Esophagus mucosa (tissue), 1 donor: ENCODE measurements at places on chromosomes 16 and 17.

DNA sequence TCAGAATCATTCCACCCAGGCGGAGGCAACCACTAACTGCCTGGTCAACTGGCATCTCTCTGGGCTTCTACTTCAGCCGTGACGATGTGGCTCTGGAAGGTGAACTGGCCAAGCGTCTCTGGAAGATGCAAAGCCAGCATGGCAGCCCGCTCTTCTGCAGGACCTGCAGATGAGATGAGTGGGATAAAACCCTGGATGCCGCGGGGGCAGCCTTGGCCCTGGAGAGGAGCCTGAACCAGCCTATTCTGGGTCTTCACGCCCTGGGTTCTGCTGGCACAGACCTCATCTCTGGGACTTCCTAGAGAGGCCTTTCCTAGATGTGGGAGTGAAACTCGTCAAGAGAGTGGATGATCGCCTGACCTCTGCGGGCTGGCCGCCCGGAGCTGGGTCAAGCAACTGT, 10.6 kb downstream of the UBB start:
- ATAC-seq = no peak

DNA sequence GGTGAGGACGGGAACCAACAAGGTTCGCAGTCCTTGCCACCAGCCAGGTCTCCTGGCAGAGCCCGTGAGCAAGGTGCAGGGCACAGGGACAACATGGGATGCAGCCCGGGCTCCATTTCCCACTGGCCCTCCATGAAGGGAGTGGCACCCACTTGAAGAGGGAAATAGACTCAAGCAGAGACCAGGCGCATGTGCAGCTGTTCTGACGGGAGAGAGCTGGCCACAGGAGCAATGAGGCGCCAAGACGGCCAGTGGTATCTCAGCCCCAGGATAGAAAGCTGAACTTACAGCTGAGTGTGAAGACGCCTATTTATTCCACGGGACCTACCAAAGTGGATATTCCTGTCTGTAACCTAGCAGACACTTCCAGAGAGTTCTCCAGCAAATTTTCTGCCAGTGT, 8.2 kb upstream of the FOXJ1 start:
- ATAC-seq = no peak

GRCh38 chr16:25966172-25967097, 274.7 kb downstream of the HS3ST4 start:
- ATAC-seq = no peak

- no peak for ATAC-seq
These were observed 8.6 kb downstream of the CCDC102A start for GRCh38 chr16:57527610-57528360.

GRCh38 chr16:67302076-67302475, 22.7 kb downstream of the PLEKHG4 start:
- no peak for ATAC-seq

GRCh38 chr17:62999736-63000135, 33.7 kb downstream of the TANC2 start:
- ATAC-seq = no peak

- ATAC-seq = no peak
These were observed 49.4 kb upstream of the GSG1L start for GRCh38 chr16:28112908-28113307.

- peak; percentile 41 for ATAC-seq
These were observed 787 bp downstream of the NT5C start for GRCh38 chr17:75130632-75131277.

GRCh38 chr17:33073416-33073815, 81.8 kb downstream of the SPACA3 start:
- ATAC-seq = no peak

GRCh38 chr17:81052199-81052997, 17.4 kb downstream of the BAIAP2 start:
- no peak for ATAC-seq

GRCh38 chr16:75025761-75026160, 26.9 kb downstream of the ZNRF1 start:
- no peak for ATAC-seq

DNA sequence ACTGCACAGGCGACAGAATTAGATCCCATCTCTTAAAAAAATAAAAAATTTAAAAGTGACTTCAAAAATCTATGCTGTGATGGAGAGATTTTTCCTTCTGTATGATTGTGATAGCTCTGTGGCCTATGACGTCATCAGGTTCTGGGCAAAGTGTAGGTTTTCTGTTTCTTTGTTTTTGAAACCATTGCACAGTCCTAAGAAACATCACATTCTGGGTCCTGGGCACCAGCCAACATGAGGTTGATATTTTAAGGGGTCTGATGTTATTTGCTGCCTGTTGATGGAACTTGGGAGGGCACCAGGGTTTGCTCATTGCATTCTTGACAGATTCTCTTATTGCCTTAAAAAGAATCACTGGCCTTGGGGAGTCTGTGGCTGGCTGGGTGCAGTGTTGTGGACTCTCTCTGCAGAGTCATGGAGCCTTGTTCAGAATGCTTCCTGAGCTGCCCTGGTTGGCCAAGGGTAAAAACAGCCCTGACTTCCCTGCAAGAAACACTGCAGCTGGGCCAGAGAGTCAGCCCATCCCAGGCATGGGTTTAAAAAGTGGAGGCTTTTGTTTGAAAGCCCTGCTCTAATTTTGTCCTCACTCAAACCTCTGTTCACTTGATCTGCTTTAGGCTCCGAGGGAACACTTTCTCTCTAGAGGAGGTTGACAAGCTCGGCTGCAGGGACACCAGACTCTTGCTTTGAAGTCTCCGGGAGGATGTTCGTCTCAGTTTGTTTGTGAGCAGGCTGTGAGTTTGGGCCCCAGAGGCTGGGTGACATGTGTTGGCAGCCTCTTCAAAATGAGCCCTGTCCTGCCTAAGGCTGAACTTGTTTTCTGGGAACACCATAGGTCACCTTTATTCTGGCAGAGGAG, 10.5 kb upstream of the CYLD start:
- no peak for ATAC-seq

DNA sequence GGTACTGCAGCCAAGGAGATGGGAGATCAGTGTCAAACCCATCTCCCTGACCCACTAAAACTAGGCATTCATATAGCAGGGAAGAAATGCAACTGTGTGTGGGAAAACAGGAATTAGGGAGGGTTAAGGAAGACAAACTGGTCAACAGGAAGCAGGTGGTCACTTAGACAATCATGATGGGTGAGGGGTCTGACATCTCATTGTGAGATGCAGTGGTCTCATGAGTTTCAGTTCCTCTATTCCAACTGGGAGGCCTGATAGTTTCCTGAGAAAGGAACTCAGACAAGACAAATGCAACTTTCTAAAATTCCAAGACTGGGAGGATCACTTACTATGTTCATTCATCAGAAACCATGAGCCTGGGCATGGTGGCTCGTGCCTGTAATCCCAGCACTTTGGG, 361.4 kb upstream of the C16orf82 start:
- no peak for ATAC-seq

GRCh38 chr17:27595208-27595607, 35.8 kb upstream of the LGALS9 start:
- ATAC-seq = no peak

- no peak for ATAC-seq
These were observed 12.3 kb downstream of the GPT2 start for GRCh38 chr16:46896314-46896968.

DNA sequence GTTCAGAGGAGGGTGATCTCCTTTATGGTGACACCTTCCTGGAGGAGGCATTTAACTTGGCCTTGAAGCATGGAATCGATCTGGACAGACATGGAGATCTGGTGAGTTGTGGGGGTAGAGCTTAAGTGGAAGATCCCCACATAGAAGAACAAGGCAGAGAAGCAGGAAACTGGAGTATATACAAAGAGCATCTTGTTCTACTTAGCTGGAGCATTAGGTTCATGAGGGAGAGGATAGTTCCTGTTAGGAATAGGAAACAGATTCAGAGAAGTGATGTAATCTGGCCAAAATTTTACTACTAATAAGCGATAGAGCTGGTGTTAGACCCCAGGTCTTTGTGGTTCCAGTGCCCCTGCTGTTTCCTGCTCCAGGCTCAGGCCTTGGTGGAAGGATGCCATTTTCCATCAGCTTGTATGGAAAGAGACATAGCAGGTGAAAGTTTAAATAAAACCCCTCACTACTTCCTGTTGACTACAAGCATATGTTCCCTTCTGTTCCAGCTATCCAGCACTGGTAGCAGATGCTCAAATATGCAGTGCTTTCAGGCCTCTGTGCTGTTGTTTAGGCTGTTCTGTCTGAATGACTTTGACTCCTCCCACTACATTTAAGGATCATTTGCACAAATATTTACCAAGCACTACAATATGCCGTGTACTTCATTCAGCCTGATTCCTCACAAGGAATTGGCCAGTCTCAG, 9.4 kb downstream of the RPAIN start:
- ATAC-seq = no peak

DNA sequence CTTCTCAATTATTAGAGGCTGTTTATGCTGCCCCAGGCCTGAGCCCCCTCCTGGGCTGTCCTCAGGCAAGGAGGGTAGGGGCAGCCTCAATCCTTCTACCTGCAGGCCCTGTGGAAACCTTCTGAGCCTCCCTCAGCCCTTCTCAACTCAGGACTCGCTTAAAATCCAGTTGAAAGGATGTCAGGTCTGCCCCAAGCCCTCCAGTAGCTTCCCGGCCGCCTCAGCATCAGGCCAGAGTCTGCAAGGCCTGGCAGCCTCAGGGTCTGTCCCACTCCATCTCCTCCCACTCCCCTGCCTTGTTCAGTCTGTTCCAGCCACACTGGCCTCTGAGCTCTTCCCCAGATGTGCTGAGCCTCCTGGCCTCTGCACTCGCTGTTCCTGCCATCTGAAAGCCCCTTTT, 52.2 kb downstream of the KATNIP start:
- no peak for ATAC-seq

- ATAC-seq = no peak
These were observed 311.4 kb downstream of the SOX9 start for GRCh38 chr17:72432143-72432621.

GRCh38 chr16:71927787-71928186, 32.5 kb downstream of the IST1 start:
- peak; percentile 14 for ATAC-seq

GRCh38 chr17:59299400-59300092, 31.9 kb upstream of the YPEL2 start:
- no peak for ATAC-seq
